ENCODE measurements at places on chromosomes 5 and 9.

- DNase-seq = no peak
Measured at GRCh38 chr5:134086225-134086942, 28.1 kb upstream of the TCF7 start.

DNA sequence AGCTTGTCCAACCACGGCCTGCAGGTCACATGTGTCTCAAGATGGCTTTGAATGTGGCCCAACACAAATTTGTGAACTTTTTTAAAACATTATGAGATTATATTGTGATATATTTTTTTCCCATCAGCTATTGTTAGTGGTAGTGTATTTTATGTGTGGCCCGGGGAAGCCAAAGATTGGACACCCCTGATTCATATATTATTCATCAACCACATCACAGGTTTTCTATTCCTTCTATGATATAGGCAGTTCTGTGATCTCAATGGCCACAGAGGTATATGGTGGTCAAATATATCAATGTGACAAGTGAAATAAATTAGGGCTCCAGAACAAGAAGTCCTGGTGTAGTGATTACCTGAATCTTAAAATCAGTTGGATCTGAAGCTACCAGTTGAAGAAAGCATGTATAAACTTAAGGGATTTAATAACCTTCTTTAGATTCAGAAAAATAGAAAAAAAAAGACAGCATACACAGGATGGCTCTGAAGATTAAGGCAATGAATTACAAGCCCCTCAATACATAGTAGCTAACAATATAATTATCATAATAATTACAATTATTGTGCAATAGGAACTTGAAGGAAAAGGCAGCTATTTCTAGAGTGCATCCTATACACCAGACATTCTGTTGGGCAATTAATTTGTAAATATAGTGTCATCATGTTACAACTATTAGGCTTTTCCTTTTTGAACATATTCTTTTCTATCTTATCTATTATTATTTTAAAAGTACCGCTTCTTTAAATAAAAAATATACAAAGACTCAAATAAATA is 530.4 kb upstream of the PTPRD start:
- no peak for DNase-seq

GRCh38 chr5:141657937-141658545 is 6.8 kb upstream of the FCHSD1 start:
- DNase-seq = no peak

DNA sequence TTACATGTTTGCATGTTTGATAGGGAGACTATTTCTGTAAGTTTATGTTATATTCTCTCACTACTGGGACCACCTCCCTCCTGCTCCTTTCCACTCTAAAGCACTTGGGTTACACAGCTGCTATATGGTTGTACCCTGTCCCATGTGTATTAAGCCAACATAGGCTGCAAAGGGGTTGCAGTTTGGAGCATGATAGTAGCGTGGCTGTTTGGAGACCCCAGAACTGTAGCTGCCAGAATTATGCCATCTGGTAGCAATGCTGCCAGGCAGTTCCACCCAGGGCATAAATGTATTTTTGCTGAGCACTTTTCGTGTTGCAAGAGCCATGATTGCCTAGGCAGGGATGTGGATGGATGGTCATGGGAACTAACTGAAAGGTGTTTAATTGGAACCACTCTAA is 81.8 kb downstream of the CNTLN start:
- DNase-seq = no peak

DNA sequence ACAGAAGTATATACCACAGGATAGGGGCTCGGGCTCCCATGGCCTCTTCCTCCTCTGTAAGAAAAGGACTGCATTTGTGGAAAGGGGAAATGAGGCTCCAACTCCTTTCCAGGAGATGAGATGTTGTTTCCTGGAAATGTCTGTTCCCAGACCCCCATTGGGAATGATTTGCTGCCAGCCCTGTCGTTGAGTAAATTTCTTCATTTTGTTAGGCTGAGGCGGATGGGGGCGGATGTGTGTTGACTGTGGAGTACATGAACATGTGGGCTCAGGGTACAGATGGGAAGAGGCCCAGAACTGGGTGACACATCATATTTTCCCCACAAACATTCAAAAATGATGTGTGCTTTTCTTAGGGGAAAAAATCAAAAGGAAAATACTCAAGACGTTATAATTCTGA is 28.8 kb upstream of the TNFAIP8 start:
- no peak for DNase-seq

DNA sequence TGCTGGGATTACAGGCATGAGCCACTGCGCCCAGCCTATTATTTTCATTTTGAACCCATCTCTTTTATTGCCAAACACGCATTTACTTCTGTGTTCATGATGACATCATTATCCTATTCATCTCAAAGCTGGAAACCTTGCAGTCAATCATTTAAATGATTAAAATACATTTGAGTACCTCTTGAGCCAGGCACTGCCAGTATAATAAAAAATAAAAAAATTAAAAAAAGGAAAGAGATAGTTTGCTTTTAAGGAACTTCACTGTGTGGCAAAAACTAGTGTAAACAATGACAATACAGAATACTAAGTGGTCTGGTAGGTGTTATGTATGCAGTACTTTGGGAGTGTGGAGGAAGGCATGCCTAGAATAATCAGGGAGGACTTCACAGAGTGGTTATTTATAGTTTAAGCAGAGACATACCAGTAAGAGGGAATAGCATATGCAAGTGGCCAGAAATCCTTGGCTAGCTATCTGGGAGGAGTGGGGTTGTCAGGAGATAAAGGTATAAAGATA is 8.6 kb downstream of the NSD1 start:
- no peak for DNase-seq

GRCh38 chr9:125821078-125821477 is 73.9 kb downstream of the PBX3 start:
- DNase-seq = no peak

Data from stimulated activated CD8-positive, alpha-beta memory T cell treated with anti-CD3 and anti-CD28 coated beads, Interleukin-15, amount 100 ng/mL, for 1 hour (primary cell).